Activated CD8-positive, alpha-beta memory T cell treated with anti-CD3 and anti-CD28 coated beads for 48 hours (primary cell): ENCODE measurements at places on chromosomes 3 and 15.

DNA sequence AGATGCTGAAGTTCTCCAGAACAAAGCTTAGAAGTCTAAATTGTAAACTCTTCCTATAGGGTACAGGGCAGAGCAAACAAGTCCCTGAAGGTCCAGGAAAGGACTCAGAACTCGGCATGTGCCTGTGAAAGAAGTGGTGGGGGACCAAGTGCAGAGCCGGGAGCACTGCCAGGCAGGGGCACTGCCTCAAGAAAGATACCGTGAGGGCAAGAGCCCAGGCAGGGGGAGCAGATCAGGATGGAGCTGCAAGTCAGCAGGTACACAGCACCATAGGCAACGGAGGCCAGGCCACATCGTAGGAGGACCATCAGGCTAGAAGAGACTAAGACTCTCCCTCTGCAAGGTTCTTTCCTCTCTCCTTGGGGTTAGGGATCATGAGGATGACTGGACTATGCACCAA is 191.6 kb downstream of the OSBPL10 start:
- DNase-seq: no peak

GRCh38 chr15:75723847-75724660 is 11.4 kb upstream of the CSPG4 start:
- no peak for DNase-seq

DNA sequence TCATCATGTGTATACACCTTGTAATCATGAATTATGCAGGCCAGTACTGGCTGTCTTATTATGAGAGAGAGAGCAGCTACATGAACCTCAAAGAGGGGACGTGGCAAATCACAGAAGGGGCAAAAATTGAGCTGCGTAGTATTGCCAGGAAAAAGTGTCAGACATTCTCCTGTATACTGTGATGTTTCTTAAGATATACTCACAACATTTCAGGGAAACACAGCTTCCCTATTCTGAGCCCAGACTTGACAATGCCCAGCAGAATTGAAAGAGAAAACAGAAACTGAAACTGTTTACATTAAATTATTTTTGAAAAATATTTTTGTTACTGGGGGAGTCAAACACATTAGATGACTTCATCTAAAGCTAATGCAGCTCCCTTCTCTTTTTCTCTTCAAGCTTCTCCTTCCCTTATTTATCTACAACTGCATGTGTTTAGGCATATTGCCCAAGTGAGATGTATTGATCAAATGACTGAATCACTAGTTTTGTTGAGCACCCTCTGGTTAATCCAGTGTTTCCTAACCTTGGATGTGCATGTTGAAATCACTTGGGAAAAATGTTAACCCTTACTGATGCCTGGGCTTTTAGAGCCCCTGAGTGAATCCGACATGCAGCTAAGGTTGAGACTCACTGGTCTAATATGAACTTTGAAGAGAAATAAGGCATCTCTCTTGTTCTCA is 39.5 kb downstream of the CADPS start:
- no peak for DNase-seq

GRCh38 chr3:41960826-41961750 is 815 bp downstream of the ULK4 start:
- peak; percentile 10 for DNase-seq

DNA sequence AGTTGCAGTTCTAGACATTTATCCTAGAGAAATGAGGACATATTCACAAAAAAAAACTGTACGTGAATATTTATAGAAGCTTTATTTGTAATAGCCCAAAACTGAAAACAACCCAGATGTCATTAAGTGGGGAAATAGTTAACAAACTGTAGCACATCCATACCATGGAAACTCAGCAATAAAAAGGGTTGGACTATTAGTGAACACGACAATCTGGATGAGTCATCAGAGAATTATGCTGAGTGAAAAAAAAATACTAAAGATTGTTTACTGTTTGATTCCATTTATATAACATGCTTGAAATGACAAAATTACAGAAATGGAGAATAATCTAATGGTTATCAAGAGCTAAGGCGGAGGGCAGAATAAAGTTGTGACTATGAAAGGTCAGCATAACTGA is 59.5 kb downstream of the CPA3 start:
- no peak for DNase-seq

- DNase-seq: no peak
These were observed 246.4 kb downstream of the SLC9A9 start for GRCh38 chr3:143601723-143602484.

- no peak for DNase-seq
These were observed 4.4 kb downstream of the DALRD3 start for GRCh38 chr3:49013738-49014660.

DNA sequence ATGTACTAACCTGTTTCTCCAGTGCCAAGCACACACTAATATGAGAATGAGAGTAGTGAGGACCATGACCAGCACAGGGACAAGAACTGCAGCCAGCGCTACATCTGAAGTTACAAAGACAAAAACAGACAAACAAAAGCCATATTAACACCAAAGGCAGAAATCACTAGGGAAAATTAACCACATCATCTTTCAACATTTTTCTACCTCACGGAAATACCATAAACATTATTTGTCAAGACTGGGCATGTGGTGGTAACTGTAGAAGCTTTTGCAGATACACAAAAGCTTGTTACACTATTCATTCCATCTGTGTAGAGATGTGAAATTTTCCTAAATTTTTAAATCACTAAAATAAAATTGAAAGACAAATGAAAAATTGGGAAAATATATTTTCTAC is 44.9 kb downstream of the ST3GAL6 start:
- DNase-seq: no peak

DNA sequence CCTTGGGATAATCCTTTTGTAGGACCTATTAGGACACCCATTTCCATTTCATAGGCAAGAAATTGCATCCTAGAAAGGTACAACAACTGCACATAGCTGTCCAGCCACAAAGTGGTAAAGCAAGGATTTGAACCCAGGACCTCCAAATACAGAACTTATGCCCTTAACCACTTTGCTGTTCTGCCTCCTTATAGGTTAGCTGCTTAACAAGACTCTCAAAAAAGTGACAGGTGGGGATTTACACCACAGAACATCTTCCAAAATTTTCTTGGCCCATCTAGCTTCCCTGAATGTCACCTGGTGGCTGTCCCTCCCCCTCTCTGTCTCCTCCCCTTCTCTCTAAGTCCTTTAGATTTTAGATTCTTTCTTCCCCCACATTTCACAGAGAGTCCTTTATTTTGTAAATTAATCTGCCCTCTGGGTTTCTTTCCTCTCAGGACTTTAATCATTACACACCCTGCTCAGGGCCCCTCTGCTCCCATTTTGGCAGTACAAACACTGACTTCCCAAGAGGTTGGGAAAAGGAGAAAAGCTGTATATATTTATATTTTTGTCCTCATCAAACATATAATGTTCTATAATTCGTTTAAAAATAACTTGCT is 120.6 kb downstream of the CPNE4 start:
- no peak for DNase-seq

GRCh38 chr15:82916161-82916952 is 36.2 kb downstream of the HOMER2 start:
- no peak for DNase-seq

- DNase-seq: no peak
These were observed 455 bp upstream of the ABHD17C start for GRCh38 chr15:80694611-80695098.

- DNase-seq: no peak
These were observed 396.8 kb downstream of the IGSF11 start for GRCh38 chr3:118637846-118638245.

DNA sequence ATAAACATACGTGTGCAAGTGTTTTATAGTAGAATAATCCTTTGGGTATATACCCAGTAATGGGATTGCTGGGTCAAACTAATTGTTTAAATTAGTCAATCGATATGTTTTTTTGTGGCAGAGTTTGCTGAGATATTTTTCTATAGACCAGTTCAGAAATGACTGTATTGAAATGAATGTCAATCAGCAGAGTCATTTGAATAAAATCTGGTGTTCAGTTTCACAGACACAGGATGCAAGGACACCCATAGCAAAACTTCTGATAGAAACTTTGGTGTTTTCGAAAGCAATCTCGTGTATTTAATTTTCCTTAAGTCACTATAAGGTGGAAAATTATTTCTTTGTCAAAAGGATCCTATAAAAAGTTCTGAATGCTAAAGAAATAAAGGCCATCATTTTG is 434.4 kb downstream of the RAP2B start:
- DNase-seq: no peak

- DNase-seq: no peak
These were observed 38.1 kb upstream of the TMC3 start for GRCh38 chr15:81411969-81412633.

GRCh38 chr3:43028678-43029490 is 49.8 kb downstream of the GASK1A start:
- DNase-seq: no peak

DNA sequence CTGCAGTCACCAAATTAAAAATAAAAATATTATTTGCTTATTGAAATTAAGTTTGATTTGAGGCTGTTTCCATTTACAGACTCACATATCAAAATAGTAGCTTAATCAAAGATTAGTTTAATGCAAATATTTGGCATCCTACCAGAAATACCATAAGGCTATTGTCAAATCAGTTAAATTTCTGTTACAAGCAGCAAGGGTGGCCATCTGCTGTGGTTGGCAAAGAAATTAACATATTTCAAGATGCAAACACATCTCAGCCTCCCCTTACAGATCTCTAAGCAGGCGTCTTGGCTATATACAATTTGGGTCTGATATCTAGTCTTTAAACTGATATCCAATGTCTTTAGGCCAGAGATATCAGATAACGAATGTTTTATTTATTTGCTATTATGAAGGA is 83.2 kb upstream of the NEDD4 start:
- no peak for DNase-seq

DNA sequence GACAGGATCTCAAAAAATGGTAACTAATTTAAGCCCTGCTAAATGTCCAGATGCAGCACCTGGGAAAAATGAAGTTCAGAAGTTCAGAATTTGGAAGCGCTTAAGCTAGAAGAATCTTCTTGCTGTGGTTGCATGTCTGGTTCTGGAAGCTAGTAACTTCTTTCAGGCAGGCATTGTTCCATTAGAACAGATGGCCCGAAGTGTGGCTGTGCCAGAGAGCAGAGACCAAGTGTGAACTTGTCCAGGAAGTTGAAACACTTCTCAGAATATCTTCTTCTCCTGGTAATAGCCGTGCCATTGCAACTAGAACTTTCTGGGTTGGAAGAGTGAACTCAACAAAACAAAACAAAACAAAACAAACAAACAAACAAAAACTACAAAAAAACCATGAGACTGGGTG is 80.0 kb downstream of the MITF start:
- DNase-seq: no peak

GRCh38 chr3:53489386-53489785 is 5.0 kb upstream of the CACNA1D start:
- DNase-seq: no peak

DNA sequence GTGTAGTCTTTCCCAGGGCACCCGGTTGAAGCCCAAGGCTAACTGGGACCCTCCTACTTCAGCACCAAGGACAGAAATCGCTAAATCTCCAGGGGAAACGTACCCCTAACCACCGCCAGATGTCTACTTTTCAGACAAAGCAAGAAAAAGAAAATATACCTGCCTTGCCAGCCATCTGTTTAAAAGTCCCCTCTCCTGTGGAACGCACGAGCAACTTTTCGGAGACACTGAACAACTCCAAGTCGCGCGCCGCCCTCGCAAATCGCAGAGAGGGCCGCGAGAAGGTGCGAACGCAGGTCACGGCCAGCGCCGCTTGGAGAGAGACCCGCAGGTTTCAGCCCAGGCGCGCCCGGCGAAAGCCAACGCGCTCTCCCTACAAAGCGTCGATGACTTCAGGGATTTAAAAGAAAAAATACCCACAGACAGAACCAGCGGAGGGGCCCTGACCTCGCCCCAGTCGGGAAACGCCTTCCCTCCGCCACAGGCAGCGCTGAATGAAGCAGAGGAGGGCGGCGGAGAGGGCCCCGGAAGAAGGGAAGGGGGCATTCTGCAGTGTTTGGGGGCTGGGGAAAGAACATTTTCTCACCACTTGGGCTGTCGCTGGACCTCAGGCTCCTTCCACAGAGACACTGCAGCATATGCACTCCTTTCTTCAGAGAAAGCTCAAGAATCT is 213.1 kb downstream of the FGF12 start:
- no peak for DNase-seq

DNA sequence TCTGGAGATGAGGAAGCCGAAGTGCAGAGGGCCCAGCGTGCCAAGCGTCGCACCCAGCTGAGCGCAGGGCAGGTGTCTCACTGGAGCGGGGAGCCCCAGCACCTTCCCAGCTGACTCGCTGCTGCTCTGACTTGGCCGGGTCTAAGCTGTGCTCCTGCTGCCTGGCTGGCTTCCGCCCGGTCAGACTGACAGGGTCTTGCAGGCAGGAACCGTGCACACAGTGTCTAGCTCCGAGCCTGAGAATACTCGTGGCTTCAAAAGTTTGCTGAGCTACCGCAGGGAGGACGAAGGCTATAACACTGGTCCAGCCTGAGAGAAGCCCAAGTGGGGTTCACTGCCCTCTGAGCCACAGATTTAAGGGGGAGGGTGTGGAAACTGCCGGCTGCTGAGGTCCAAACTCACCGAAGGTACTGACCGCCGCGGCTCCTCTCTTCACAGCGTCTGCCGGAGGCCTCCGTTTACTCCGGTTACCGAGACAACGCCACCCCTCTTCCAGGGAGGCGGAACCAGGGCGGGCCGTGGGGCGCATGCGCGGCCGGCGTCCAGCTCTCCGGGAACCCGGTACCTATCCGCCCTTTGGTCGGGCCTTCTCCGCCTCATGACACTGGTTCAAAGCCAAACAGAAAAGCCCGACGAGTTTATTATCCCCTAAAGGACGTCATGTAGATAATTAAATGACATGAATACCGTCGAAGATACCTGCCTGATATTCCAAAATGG is at the start of gene CFAP44:
CFAP44 (minus strand) TSS at position 443 of the 720 bp plus-strand sequence. CDS start 7,829 bp downstream, outside the sequence.
- peak; percentile 27 for DNase-seq

- no peak for DNase-seq
These were observed 392.9 kb upstream of the ROBO2 start for GRCh38 chr3:76646921-76647562.

DNA sequence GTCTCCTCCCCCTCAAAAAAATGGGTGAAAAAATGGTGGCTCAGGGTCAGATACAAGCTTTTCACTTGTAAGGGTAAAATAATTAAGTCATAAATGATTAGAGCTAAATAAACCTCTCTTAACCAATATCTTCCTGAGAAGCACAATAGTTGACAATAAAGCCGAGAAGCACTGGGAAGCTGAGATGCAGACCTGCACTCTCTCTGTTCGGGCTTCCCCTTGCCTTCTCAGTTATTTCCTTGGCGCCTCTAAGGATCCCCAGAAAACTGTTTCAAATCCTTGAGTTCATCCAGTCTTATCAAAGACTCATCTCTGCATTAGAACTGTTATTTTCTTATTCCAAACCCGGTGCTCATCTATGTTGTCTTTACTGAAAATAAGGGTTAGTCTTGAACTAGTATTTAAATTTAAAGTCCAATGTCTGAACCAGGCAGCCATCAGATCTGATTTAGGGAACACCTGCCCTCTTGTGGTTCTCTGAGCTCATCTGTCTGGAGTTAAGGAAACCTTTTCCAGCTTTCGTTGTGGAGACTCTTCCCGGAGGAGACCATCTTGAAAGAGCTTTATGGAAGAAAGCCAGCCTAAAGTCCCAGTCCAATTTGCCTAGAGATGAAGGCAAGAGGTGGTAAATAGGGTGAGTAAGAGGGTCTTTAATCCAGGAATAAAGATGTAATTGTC is 256.4 kb upstream of the MCTP2 start:
- no peak for DNase-seq

GRCh38 chr3:186273586-186273985 is 88.4 kb downstream of the DGKG start:
- no peak for DNase-seq
